Stimulated activated CD8-positive, alpha-beta memory T cell treated with anti-CD3 and anti-CD28 coated beads, Interleukin-4, amount 100 ng/mL, for 1 hour (primary cell): ENCODE measurements at places on chromosomes 1 and 21.

- no peak for DNase-seq
These were observed 150.7 kb downstream of the BACH1 start for GRCh38 chr21:29449306-29449950.

GRCh38 chr1:94209425-94209824 is 28.0 kb downstream of the ARHGAP29 start:
- DNase-seq: no peak

DNA sequence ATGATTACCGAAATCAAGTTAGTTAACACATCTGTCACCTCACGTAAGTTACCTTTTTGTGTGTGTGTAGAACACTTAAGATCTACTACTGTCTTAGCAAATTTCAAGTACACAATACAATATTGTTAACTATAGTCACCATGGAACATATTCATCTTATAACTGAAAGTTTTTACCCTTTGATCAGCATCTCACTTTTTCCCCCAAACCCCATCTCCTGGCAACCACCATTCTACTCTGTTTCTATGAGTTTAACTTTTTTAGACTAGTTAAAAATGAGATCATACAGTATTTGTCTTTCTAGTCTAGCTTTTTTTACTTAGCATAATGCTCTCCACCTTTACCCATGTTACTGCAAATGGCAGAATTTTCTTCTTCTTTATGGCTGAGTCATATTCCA is 124.7 kb downstream of the RABGAP1L start:
- DNase-seq: no peak

GRCh38 chr1:51908499-51908898 is 30.0 kb upstream of the NRDC start:
- no peak for DNase-seq

DNA sequence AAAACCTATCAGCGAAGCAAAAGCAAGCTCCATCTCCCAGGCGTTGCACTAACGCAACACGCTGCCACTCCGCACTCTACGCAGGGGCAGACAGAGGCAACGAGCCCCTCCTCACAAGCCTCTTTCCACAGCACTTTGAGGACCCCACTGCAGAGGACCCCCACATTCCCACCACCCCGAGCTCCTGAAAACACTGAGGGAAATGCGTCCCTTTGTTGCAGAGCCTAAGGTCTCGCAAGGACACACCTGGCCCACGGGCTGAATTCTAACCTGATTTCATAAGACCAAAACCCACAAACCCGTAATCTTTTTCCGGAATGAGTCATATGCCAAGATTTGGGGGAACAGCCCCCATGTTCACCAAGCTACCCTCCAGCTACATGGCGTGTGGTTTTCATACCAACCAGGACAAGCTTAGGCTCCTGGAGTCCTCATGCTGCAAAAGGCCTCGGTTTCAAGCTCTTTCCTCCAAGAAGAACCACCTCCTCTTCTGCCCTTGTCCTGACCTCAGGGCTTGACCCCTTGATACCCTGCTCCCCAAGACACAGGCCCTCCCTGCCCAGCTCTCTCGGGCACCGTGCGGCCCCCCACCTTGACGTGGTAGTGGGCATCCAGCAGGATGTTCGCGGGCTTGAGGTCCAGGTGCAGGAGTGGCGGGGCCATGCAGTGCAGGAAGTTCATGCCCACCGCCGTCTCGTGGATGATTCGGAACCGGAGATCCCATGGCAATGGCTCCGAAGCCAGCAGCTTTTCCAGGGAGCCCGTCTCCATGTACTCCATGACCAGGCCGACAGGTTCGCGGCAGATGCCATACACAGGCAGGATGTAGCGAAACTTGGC is 10.7 kb downstream of the RIPK4 start:
- no peak for DNase-seq

DNA sequence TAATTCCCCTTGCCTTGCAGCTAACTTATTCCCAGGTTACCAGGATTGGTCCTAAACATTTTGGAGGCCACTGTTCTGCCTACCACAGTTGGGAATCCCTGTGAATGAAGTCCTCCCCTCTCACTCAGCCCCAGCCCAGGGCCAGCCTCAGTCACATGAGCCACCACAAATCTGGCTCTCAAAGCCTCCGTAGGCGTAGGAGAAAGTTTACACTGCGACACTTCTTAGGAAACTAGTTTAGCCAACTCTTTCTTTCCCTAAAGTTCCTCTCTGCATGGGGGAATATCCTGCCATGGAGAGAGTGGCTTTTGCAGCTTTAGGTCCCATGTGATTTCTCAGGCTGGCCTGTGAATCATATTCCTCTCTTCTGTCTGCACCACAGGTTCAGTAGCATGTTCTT is 45.7 kb upstream of the ETV3 start:
- DNase-seq: no peak

DNA sequence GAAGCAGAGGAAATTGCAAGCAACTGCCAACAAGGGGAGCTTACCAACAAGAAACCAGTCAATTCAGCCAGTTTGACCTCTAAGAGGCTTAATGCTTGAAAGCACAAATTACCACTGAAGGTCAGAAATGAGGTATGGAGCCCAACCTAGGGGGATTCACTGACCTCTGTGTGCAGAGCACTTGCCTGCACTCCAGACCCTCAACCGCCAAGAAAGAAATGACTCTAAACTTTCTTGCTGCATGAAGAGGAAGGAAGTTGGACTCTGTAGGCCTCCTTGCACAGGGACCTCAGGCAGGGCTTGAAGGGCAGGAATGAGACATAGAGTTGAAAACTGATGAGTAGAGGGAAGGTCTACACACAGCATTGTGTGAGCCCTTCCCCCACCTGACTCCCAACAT is 10.0 kb downstream of the ARMH1 start:
- DNase-seq: no peak

- DNase-seq: peak; percentile 73
These were observed at the start of gene RIT1 for GRCh38 chr1:155911156-155912055. RIT1 (minus strand) TSS chr1:155911349; CDS start chr1:155910761, 588 bp downstream.

- DNase-seq: no peak
These were observed 19.7 kb downstream of the RNF220 start for GRCh38 chr1:44424747-44425146.

GRCh38 chr1:53585129-53585528 is 125.9 kb downstream of the DMRTB1 start:
- DNase-seq: peak; percentile 36

GRCh38 chr1:150511551-150511950 is 3.6 kb downstream of the ECM1 start:
- no peak for DNase-seq

DNA sequence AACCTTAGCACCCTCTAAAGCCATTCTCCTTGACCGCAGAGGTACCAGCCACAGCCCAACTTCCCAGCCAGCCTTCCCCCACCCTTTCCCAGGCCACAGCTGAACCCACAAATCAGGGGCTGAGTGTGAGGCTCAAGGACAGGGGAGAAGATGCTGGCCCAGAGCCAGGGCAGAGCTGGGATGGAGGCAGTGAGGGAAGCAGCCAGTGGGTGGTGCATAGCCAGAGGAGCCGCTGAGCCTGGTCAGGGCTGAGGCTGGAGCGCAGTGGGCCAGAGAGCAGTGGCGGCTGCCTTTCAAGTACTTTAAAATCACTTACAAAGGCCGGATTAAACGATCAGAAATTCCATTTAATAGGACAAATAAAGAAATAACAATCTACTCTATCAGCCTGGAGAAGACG is 36.3 kb downstream of the DMAP1 start:
- DNase-seq: no peak

DNA sequence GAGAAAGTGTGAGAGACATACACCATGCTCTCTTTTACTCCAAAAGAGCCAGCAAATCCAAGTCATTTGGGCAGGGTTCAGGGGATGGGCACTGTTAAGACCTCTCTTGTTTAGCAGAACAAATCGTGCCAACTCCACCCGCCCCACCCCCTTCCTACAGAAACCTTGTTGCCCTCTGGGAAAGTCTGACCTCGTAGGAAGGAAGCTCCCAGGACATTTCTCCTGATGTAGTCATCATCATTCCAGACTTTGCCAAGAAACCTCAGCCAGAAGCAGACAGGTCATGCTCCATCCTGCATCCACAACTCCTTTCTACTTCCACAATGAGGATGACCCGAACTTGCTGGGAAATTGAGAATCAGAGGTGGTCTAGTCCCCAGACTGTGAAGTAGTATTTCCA is 57.7 kb downstream of the UBE2T start:
- no peak for DNase-seq

DNA sequence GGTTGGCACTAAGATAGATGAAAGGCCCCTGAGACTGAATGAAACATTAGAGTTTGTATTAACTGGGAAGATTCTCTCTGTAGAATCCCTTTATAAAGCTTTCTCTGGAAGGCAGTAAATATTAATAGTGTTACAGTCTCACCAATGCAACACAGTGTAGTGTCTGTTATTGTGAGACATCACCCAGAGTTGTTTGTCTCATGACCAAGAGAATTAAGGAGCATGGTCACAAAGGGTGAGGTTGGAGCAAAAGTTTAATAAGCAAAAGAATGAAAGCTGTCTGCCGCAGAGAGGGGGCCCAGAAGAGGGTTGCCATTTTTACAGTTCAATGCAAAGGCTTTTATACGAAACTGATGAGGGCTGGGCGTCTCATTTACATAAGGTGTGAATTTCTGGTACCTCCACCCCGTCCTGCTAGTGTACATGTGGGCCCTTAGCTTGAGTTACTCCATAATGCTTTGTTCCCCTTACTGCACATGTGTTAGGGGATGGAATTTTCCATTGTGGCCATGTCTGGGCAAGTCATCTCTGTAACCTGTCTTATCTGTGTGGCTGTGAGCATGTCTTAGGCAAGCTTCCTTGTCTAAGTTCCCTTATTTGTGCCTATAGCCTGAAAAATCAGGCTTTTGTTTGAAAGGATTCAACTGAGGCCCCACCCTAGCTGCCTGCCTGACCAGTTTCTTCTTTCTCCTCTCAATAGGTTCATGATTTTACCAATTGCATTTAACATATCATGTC is 184.1 kb downstream of the RASAL2 start:
- no peak for DNase-seq

GRCh38 chr1:241423541-241424479 is 66.8 kb upstream of the RGS7 start:
- DNase-seq: no peak

GRCh38 chr1:109807822-109808680 is 44.3 kb upstream of the EPS8L3 start:
- no peak for DNase-seq

GRCh38 chr21:18877917-18878316 is 474.3 kb upstream of the TMPRSS15 start:
- no peak for DNase-seq

- DNase-seq: no peak
These were observed 97.8 kb downstream of the CD247 start for GRCh38 chr1:167420510-167420909.

DNA sequence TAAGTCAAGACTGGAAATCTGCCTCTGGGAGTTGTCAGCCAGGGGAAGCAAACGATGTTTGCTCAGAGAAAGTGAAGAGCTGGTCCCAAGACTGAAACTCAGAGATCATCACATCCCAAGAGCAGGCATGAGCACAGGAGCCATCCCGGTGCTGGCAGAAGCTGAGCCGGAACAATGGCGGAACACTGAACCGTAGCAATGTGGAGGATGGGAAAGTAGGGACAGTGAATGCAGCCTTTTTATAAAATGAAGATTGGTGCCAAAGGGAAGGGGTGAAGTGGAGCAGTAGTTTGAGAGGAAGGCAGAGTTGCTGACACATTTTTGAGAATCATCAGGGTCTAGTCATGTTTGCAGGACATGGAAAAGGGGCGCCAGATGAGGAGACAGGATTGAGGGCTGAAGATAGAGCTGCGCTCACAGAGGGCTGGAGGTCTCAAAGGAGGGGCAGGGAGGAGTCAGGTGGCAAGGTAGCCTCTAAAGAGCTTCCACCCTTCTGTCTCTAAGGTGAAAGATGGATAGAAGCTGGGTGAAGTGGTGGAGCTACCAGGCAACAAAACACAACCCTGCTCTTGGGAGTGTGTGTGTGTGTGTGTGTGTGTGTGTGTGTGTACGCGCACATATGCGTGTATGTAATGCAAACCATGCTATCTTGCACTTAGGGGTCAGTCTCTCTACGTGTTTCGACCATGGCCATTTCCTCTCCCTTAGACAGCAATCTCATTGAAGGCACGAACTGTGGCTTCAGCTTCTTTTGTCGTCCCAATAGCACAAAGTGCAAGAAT is 94.3 kb upstream of the IRF2BP2 start:
- no peak for DNase-seq

- no peak for DNase-seq
These were observed 406.3 kb upstream of the CHRM3 start for GRCh38 chr1:238980053-238980452.

DNA sequence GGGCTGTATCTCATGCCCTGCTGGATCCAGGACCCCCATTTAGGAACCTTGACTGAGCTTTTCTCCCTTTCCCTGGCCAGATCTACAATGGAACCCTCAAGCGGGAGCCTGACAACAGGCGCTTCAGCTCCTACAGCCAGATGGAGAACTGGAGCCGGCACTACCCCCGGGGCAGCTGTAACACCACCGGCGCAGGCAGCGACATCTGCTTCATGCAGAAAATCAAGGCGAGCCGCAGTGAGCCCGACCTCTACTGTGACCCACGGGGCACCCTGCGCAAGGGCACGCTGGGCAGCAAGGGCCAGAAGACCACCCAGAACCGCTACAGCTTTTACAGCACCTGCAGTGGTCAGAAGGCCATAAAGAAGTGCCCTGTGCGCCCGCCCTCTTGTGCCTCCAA is 29.8 kb downstream of the PKP1 start:
- no peak for DNase-seq

DNA sequence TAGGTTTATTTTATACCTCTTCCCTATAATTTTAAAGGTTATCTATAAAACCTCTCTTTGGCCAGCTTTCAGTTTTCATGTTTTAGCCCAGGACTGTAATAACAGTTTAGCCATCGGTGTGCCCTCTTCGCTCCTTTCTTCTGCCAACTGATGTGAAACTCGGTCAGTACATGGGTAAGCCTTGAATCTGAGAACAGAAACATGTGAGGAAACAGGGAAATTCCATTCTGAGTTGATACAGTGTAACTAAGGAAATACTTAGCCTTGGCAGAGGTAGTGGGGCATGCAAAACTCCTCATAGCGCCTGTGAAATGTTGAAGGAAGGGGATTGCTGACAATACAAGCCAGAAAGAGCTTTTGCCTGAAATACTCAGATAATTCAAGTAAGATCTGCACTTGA is 465.2 kb downstream of the NCAM2 start:
- no peak for DNase-seq
